ENCODE measurements at places on chromosomes 13 and 19.

DNA sequence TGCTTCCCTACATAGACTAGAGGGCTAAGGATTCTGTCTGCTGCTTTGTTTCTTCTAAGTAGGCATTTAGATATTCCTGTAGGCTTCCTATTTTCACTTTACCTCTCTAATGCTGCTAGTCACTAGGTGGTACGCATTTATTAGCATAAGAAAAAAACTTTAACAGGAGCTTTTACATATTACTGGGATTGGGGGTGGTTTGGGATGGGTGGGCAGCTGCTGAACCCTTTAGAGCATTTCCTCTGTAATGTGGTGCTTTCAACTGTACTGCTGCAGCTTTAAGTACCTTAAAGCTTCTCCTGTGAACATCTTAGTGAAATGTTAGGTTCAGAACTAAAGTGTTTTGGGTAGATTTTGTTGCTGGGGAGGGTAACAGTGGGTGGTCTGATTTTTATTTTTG is 92.6 kb downstream of the ZNF486 start:
- no peak for DNase-seq

DNA sequence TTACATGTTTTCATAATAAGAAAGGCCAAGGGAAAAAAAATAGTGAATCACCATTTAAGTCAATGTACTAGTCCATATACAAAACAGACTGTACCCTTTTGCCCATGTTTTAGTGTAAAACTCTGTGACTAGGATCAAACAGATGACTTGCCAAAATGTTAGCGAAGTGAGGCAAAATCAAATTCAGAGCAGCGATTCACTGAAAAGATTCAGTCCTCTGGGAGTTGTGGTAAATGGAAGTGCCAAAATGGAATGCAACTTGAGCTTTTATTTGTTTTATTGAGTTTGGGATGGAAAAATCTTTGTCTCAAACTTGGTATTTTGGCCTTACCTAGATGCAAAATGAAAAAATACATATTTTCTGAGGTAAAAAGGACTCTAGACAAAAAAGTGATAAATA is 9.1 kb downstream of the CDADC1 start:
- no peak for DNase-seq

- no peak for DNase-seq
Observed at GRCh38 chr19:44753932-44754749, 5.6 kb downstream of the BCL3 start.

DNA sequence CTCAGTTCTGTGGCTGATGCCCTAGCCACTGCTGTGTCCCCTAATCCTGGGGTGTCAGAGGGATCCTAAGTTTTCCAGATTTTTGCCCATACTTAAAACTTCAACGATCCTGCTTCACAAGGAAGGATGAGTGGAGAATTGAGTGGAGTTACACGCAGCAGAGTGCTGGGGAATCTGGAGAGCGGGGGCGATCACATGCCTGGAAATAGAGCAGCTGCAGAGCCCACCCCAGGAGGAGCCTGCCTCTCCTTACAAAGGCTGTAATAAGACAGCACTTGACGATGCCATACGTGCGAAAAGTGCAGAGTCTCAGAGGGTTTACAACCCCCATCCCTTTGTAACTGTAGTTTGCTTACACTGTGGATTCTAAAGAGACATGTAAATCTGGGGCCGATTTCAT is 40.6 kb downstream of the SUGP2 start:
- DNase-seq: no peak

- DNase-seq: no peak
Observed at GRCh38 chr13:50524560-50524959, 318.9 kb downstream of the DLEU7 start.

- no peak for DNase-seq
Observed at GRCh38 chr19:2540646-2541454, 64.9 kb downstream of the GADD45B start.

DNA sequence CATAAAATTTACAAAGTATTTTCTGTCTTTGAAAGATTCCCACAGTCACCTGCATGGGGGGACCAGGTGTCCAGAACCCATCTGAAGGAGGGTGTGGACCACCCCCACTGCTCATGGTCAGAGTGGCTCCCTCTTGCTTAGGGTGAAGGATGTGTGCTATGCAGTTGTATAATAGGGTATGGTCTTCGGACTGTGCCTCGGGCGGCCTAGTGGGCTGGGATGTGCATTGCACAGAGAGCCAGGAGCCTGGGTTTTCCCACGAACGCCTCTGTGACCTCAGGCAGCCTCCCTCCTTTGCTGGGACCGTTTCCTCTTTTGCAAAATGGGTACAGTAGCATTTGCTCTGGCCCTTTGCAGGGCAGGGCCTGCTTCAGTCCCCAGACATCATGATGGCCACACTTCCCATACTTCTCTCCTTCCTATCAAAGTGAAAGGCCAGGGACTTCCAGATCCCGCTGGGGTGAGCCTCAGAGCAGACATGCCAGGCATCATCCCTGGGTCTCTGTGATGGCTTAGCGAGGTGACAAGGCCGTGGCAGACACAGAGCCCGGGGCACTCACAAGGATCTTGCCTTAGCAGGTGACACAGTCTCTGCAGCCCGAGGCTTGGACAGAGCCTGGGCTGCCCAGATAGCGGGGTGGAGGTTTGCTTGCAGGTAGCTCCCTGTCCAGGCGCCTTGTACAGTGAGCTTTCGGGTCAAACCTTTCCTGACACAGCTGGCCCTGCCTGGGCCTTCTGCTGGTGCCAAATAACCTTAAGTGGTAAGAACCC is 59.4 kb upstream of the ZNF536 start:
- DNase-seq: no peak

DNA sequence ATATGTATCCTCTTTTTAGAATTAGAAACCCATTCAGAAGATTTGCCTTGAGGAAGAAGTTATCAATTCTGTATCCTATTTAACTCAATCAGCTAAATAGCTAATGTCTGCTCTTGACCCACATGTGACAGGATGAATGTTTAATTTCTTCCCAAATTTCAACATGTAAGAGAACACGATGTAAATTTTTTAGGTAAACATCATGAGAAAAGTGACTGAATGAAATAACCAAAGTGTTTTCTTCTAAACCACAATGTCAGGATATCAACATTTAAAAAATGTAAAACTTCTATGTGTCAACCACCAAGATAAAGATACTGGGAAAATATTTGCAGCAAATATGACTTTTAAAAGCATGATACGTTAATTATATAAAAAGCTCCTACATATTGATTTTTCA is 302.4 kb downstream of the DCT start:
- no peak for DNase-seq

- DNase-seq: no peak
Observed at GRCh38 chr13:102724923-102725322, 30.1 kb upstream of the METTL21C start.

GRCh38 chr19:16022251-16022650 is 54.0 kb upstream of the TPM4 start:
- no peak for DNase-seq

- DNase-seq: no peak
Observed at GRCh38 chr19:33564836-33565338, 43.3 kb upstream of the PEPD start.

GRCh38 chr19:48959341-48960239 is 4.9 kb downstream of the BAX start:
- DNase-seq: no peak

DNA sequence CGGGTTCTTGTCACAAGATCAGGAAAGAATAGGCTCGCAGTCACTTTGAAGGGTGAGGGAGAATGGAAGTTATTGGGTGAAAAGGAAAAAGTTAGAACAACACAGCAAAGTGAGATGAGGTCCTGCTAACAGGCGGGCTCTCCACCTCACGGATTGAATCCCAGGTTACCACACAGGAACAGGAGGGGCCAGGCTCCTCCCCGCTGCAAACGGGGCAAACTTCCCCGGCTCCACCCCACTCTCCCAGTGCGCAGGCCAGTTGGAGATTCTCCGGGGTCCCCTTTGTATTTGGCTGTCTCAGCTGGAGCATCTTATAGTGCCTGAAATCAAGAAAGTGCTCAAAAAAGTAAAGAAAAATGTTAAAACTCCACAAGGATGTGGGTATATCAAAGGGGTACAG is 78.3 kb upstream of the IPO5 start:
- no peak for DNase-seq

GRCh38 chr13:35552172-35552844 is 75.8 kb upstream of the MAB21L1 start:
- no peak for DNase-seq

- DNase-seq: peak; percentile 57
Observed at GRCh38 chr19:41993612-41994483, at the start of gene ATP1A3. ATP1A3 (minus strand) TSS chr19:41994230; CDS start chr19:41994076, 154 bp downstream.

- no peak for DNase-seq
Observed at GRCh38 chr13:50126263-50126992, 111.2 kb downstream of the KCNRG start.

- no peak for DNase-seq
Observed at GRCh38 chr19:16590876-16591802, 18.9 kb upstream of the SLC35E1 start.

- no peak for DNase-seq
Observed at GRCh38 chr19:55369653-55370304, 484 bp downstream of the IL11 start.

DNA sequence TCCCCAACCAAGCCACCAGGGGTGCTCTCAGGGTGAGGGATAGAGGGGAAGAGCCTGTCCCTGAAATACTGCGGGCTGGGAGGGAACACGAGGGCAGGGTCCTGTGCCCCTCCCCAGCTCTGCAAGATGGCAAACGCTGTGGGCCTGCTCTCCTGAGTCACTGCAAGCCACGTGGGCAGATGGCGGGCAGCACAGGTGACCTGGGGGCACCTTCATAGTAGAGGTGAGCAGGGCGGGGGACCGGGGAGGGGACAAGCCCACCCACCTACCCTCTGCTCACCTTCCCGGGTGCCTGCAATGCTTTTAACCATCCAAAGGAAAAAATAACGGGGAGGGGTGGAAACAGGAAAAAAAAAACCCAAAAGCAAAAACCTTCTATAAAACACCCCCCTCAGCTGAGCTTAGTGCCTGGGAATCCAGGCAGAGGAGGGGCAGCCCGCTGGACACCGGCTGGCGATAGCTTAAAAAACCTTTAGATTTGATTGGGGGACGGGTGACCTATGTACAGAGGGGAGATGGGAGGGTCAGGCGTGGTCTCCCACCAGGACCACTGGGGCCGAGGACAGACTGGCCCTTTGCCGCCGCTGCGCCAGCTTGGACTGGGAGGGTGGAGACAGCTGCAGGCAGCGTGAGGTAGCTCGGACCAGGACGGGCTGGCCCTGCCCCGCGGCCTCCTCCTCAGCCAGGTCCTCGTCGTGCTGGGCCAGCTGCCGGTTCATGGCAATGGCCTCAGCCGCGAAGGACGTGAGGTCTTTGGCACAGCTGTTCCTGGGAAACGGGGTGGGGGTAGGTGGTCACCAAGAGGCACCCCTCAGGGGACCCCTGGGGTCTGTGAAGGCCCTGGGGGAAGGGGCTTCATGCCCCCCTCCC is 11.7 kb downstream of the MKNK2 start:
- no peak for DNase-seq

GRCh38 chr19:23790641-23791488 is 32.2 kb upstream of the ZNF681 start:
- DNase-seq: no peak

- no peak for DNase-seq
Observed at GRCh38 chr19:23992348-23992747, 77.7 kb downstream of the ZNF726 start.

DNA sequence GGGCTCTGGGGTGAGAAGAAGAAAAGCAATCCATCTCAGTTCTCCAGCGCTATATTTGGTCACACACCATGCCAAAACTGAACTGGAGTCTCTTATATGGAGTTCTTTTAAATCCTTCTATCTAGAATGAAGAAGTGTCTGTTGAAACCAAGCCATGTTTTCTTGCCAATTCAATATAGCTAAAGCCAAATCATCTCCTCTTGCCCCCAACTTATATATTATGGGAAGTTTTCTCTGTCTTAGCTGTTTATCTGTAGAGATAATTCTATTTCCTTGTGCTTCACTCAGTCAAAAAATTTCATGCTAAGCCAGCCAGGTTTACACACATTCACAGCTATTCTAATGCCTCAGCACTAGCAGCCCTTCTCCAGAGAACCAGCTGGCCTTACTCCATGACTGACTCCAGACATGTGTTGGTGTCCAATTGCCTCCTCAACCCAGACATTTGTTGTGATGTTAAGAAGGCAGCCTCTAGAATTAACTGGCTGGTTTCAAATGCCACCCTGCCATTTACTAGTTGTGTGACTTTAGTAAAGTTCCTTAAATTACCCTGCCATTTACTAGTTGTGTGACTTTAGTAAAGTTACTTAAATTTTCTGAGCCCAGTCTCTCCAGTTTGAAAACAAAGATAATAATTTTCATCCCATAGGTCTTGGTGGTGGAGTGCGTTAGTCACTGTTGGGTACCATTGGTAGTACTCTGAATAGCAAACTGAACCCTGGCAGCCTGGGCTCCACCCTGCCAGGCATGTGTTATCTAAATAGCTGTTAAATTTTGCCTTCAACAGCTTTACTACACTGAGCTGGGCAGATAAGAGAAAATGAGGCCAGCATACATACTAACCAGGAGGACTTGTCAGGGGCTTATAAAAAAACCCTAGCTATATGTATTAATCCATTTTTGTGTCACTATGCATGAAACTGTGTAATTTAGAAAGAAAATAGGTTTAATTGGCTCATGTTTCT is 525.1 kb downstream of the LMO7 start:
- DNase-seq: no peak

DNA sequence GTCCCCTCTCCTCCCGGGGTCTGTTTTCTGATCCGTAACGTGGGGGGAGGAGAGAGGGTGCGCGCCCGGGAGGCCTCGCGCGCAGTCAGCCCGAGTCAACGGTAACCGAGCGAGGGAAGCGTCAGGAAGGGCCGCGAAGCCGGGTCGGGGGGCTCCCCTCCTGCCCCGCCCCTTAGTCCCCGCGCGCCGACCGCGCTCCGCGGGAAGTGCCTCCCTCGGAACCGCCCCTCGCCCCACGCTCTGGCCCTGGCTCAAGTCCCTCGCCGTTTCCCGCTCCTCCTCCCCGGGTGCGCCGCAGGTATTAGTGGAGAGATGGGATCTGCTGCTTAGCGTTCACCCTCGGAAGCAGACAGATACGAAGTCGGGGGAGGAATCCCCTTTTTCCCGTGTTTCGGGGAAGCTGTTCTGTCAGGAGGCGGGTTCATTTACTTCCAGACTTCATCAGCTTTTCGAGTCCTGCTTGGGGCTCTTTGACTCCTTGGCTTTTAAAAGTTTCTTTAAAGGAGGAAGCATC is 770 bp downstream of the HNRNPM start:
- DNase-seq: no peak

GRCh38 chr13:107730813-107731212 is 484.5 kb downstream of the LIG4 start:
- no peak for DNase-seq

DNA sequence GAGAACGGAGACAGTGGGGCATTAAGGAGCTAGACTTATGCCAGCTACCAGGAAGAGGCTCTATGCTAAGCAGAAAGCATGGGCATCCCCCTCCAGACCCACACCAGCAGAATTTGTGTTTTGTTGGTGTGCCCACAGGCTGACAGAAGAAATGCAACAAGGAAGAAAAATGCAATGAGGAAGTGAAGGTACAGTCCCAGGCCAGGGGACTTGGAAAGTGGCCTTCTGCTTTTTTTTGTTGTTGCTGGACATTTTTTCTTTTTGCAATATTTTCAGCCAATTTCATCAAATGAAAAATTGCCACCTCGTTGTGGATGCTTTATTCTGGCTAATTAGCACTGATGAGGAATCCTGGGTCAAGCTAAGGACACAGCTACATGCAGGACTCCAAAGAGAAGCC is 167.7 kb downstream of the TSHZ3 start:
- no peak for DNase-seq

GRCh38 chr13:112324116-112324515 is 52.0 kb upstream of the SPACA7 start:
- DNase-seq: no peak

GRCh38 chr13:113157929-113158747 is at the start of gene PROZ:
PROZ (plus strand) TSS chr13:113158648; CDS start chr13:113158661, 13 bp downstream.
- DNase-seq: no peak
